ENCODE measurements at places on chromosomes 3 and 15.

GRCh38 chr3:168124291-168124690 lies 28.6 kb upstream of the GOLIM4 start:
- DNase-seq: no peak

GRCh38 chr3:63952248-63952594 lies 40.0 kb upstream of the SCAANT1 start:
- no peak for DNase-seq

DNA sequence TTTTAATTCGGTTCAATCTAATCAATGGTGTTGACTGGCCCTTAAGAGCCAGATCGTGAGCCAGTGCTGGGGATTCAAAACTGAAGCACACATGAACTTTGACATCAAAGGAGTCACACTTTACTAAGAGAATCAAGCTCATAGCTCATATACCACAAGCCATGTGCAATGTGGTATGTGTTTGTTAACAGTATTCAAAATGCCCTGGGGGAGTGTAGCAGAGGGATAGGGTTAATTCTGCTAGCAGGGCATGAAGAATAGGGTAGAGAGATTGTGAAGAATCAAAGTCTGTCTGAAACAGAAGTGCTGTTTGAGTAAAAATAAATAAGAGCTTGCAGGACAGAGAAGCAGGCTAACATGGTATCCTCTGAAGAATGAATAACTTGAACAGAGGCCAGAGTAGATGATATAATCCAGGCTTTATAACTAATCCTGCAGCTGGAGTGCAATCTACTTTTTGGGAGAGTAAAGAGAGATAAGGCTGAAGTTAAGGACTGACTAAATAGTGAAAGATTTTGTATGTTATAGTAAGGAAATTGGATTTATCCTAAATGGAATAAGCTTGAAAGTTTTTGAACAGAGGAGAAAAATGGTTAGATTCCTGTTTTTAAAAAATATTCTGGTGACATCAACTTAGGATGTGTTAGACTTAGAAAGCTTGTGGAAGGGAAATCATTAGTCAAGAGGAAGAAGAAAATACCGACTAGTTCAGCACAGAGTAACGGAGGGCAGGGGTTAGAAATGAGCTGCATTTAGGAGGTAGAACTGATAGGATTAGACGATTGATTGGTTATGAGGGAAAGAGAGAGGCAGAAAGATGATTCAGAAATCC lies 292.0 kb downstream of the NFKBIZ start:
- DNase-seq: no peak

- no peak for DNase-seq
Observed at GRCh38 chr15:25770618-25771337, 92.3 kb downstream of the ATP10A start.

DNA sequence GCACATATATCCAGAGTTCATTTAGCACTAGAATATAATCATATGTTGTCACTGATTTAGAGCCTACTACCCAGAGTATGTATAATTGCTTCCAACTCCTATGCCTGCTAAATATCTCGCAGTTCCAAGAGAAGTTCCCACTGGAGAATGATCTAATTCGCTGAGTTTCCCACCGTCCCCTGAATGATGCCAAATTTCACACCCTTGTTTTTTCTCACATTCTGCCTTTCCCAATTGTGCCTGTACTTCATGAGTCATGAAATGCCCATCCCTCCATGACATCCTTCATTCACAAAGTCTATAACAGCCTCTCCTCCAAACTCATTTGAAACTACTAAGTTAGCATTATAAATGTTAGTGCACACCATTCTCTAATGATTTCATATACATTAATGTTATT lies 177.2 kb downstream of the CBLB start:
- no peak for DNase-seq

- DNase-seq: no peak
Observed at GRCh38 chr3:38843898-38844297, 27.9 kb upstream of the SCN10A start.

DNA sequence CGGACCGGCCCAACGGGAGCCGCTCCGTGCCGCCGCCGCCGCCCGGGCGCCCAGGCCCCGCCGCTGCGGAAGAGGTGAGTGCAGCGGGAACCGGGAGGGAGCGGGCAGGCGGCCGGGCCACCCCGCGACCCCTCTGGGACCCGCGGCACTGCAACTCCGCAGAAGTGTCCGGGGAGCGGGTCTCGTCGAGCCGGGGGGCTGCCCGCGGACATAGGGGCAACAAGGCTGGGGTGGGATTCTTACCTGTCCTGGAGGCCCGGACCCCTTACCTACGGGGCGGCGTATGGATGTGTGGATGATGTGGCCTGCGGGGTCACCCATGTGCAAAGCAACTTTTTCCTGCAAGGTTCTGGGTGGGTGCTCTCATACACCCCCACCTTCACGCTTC lies 361 bp downstream of the SEMA3F start:
- DNase-seq: no peak

DNA sequence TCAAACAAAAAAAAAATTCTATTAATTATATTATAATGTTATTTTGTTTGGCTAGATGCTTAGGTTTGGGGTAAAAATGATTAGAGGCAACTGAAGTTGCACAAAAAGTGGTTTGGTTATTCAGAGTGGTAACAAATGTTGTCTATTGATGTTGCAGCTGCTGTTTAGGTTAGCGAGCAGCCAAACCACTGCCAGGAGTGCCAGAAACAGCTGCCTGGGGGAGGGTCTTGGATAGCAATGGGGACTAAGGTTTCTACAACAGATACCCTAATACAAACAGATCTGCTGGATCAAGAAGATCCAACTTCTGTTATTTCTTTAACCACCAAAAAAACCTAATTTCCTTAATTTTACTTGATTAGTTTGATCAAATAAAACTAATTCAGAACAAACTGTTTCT lies 26.6 kb downstream of the BTLA start:
- DNase-seq: no peak

DNA sequence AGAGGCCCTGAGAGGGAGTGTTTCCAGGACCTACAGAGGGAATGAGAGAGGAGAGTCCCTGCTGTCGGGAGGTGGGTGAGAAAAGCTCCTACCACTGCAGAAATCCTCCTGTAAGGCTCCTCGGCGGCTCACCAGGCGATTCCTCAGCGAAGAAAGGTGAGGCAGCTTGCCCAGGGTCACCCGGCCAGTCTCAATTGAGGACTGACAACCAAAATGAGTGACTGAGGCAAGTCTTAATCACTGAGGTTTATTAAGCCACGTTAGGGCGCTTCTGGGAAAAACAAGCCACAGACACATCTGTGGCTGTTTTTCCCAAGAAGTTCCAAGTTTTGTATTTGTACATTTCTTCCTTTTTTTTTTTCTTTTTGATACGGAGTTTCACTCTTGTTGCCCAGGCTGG lies 48.5 kb downstream of the ZDHHC19 start:
- no peak for DNase-seq

DNA sequence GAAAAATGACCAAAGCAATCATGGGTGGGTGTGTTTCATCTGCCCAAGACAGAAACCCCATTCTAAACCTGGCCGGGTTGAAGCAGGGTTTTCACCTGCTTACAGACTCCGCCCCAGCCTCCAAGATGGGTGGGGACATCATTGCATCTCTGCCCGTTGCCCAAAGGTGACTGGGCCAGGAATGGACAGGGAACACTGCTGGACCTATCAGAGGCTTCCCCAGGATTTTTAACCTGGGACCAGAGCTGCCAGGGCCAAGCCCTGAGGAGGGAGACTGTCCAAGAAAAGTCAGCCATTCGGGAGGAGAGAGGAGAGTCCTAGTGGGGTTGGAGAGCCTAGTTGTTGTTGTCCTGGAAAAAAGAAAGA lies 109.7 kb upstream of the ALDH1A3 start:
- DNase-seq: no peak

DNA sequence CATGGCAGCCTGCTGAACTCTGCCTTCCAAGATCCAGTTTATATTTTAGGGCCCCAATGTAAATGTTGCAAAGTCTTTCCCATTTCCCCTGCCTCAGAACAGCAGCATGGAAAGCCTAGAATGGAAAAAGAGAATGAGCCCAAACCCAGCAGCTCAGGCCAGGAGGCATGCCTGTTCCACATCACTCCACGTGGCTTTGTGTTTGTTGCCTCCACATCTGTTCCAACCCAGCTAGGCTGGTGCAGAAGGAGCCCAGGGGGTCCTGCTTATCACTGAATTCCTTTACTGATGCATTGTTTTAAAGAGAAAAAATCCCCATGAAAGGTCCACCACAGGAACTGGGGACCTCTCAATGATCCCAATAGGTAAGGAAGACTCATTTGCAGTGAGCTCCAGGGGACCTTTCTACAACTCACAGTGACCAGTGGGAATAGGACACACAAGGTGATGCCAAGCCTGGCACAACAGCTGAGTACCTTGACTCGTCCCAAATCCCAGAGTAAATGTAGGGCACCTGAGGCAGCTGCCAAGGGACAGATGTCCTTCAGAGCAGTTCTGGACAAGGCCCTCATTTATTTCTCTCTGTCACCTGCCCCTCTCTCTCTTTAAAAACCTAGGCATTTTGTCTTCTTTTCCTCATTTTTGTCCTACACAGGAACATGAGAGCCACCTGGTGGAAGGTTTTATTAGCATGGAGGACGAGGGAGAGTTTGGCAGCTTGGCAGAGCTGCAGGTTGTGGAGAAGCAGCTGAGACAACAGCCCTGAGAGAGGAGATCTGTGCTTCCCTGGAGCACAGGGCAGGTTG lies 41.7 kb upstream of the ADAMTS17 start:
- no peak for DNase-seq

DNA sequence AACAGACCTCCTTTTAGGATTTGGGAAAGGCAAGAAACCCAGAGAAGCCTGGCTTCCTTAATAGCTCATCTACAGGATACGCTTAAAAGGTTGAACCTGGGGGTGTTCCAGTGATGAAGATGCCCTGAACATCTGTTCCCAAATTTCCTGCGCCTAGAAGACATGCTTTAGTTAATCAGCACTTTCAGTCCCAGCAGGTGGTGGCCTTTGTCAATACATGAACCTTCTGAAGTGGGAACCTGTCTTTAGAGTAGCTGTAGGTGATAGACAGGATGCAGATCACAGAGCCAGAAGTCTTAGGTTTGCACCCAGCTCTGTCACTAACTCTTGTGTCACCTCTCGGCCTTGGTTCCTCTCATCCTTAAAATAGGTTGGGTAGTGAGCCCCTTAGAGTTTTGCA lies 149.7 kb upstream of the SYNPR start:
- DNase-seq: no peak

DNA sequence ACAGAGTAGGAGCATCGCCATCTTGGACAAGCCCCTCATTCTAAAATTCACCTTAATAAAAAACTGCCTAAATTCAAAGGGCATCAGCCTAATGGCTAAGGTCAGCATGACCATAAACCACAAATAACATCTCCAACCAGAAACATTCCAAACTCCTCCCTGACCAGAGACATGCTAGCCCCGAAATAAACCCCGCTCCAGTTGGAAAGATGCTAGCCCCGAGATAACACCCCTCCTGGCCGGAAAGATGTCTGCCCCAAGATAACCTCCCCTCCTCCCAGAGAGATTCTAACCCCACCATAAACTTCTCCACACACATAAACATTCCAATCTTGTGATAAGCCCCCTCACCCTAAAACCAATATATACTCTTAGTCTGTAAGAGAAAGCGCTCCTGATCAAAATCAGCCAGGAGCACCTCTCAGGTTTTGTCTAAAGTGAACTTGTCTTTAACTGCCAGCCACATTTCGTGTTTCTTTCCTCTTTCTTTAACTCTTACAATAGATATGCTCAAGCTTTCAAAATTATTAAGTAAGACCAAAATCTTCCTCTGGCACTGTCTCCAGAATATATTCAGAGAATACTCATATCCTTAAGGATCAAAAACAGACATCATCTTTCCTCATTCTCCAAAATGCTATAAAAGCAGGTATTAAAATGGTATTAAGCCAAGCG lies 104.1 kb downstream of the GSK3B start:
- no peak for DNase-seq

DNA sequence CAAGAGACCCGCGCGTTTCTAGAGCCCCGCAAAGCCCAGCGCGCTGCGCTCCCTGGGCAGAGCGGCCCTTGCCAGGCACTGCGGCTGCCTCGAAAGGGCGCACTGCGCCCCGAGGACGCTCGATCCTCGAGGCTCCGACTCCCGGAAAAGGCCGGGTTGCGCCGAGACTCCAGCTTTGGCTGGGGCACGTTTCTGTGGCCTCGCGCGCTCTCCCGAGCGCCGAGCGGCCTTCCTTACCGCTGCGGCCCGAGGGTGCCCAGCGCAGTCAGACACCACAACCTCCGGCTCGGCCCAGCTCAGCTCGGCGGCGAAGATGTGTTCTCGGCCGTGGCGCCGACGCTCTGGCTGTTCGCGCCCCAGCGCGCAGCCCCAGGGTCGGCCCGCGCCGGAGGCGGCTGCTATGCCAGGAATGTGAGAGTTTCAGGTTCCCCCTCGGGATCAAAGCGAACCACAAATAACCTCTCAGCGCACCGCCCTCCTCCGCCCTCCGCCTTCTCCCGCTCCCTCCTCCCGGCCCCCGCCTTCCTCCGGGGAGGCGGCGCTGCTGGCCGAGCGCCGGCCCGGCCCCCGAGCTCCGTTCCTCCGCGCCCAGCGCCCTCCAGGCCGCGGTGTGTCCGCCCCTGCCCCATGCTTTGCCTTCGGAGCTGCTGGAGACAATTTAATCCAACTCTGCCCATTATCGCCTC lies at the start of gene AMOTL2:
Gene AMOTL2 (minus strand): TSS at position 343 of the 686 bp plus-strand sequence. CDS start 3,014 bp downstream, outside the sequence.
- DNase-seq: no peak

- no peak for DNase-seq
Observed at GRCh38 chr3:97658668-97659285, 105.8 kb upstream of the ARL6 start.

- no peak for DNase-seq
Observed at GRCh38 chr3:13348661-13349396, 71.3 kb downstream of the NUP210 start.

GRCh38 chr15:49415638-49416037 lies 7.4 kb upstream of the FGF7 start:
- no peak for DNase-seq

DNA sequence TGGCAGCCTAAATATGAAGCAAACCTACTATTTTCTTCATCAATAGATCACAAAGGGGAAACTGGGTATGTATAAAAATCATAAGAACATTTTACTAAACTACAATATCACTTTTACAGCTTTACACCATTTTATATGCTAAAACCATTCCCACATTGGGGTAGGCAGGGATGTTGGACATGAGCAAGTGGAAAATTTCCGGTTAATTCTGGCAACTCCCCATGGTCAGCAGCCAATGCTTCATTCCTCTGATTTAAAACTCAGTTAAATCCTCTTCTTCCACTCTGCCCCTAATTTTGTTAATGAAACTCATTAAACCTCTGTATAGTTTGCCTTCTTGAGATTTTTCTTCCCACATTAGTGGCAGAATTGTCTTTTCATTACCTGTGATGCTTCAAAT lies 552.5 kb upstream of the NECTIN3 start:
- DNase-seq: no peak

- DNase-seq: no peak
Observed at GRCh38 chr3:186694288-186695032, 22.7 kb upstream of the KNG1 start.

GRCh38 chr3:53166781-53167291 lies 5.8 kb downstream of the PRKCD start:
- no peak for DNase-seq

GRCh38 chr15:36826948-36827347 lies 247.5 kb downstream of the CDIN1 start:
- DNase-seq: no peak

DNA sequence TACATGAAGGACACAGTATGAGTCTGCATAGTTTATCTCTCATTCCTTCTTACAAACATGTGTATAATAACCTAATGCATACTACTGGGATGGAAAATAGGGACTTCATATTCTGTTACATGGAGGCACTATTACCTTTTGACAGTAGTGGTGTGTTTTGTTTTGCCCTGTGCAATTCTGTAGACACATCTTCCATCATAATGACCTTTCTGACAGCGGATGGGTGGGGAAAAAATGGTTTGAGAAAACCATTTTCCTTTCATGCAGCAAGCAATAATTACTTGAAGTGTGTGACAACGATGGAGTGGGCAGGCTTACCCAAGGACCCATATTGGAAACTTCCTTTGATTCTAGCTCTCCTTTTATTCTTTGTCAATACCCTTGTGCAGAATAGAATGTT lies 153.6 kb upstream of the ONECUT1 start:
- DNase-seq: no peak

Measured in stimulated activated CD8-positive, alpha-beta memory T cell treated with anti-CD3 and anti-CD28 coated beads, Interleukin-7, amount 100 ng/mL, for 48 hours (primary cell).